Large intestine (tissue), 12 donors: ENCODE measurements at places on chromosomes 13 and 19.

DNA sequence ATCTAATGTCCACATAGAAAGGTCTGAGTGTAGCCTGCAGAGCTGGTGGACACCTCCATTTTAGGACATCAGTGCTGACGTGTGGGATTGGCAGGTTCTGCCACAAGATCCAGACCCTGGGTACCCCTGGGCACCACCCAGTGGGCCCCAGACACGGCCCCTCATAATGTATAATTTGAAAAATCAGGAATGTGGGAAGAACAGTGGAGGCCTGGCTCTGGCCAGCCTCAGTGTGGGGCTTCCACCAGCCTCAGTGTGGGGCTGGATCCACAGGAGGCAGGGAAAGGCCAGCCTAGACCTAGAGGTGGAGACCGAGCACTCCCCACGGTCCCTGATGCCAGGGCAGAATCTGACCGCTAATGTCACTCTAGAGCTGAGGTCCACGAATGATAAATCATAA is 150.7 kb upstream of the SOX1 start:
- no peak for DNase-seq

DNA sequence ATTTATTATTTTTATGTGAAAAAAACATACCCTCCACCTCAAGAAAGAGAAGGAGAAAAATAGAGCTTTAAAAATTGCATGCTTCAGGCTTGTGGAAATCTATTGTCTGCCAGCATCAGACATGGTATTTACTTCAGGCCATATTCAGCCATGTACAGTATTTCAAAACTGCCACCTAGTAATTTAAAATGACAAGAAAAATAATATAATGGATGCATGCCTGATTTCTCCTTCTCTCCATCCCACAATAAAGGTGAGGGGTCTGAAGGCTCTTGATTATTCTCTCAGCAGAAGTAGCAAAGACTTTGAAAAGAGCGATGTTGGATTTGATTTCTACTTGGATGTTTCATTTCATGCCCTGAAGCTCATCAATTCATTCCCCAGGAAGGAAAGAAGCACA is 250.7 kb downstream of the TBC1D4 start:
- no peak for DNase-seq

GRCh38 chr13:19153782-19154450 is 27.7 kb downstream of the TUBA3C start:
- DNase-seq, result no peak

DNA sequence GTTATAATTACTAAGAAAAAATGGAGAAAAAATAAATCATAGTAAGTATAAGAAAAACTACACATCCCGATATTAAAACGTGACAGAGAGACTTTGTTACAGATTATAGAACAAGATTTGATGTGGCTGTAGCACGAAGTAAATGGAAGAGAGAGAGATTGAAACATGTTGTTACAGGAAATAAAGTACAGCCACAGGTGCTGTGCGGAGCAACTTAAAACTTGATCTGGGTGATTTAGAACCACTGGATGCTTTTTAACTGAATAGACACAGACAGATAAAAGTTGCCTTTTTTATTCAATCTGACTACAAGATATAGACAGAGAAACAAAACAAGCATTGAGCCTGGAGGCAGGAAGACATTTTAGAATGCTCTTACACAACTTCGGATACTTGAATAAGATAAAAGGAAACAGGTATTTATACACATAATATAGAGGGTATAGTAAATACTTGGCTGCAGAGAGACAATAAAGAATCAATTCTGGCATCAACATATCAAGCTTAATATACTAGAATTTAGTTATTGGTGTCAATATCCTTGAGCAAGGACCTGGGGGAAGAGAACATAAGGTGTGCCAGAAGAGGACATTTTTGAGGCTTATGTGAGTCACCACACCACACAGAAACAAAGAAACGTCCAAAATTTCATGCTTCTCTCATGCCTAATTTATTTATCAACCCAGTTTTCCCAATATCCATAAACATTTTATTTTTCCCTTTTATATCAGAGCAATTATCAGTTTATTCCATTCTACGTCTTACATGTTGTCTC is 548.5 kb downstream of the SLITRK1 start:
- no peak for DNase-seq

DNA sequence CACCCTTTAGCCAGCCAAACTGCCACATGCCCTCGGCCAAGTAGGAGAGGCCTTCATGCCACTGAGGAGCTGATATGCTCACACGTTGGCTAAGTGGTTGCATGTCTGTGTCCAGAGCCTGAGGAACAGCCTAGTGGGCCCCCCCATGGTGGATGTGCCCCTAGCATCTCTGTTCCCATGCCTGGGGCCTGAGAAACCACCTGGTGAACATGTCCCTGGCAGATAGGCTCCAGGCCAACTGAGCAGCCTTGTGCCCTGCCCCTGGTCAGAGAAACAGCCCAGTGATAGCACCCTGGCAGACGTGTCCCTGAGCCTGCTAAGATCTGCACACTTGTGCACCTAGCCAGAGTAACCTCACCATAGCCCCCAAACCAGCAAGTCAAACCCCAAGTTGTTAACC is 121.8 kb upstream of the WASF3 start:
- no peak for DNase-seq

- no peak for DNase-seq
Measured at GRCh38 chr19:6970443-6970842, 50.8 kb downstream of the MBD3L2B start.

DNA sequence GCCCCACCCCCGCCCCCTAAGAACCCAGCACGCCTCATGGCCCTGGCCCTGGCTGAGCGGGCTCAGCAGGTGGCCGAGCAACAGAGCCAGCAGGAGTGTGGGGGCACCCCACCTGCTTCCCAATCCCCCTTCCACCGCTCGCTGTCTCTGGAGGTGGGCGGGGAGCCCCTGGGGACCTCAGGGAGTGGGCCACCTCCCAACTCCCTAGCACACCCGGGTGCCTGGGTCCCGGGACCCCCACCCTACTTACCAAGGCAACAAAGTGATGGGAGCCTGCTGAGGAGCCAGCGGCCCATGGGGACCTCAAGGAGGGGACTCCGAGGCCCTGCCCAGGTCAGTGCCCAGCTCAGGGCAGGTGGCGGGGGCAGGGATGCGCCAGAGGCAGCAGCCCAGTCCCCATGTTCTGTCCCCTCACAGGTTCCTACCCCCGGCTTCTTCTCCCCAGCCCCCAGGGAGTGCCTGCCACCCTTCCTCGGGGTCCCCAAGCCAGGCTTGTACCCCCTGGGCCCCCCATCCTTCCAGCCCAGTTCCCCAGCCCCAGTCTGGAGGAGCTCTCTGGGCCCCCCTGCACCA is 11.9 kb downstream of the ARHGAP33 start:
- no peak for DNase-seq
